Stimulated activated CD4-positive, alpha-beta T cell treated with anti-CD3 and anti-CD28 coated beads, Interleukin-12 subunit alpha, Interleukin-12 subunit beta, amount 100 ng/mL, for 48 hours (primary cell): ENCODE measurements at places on chromosomes 5 and 9.

DNA sequence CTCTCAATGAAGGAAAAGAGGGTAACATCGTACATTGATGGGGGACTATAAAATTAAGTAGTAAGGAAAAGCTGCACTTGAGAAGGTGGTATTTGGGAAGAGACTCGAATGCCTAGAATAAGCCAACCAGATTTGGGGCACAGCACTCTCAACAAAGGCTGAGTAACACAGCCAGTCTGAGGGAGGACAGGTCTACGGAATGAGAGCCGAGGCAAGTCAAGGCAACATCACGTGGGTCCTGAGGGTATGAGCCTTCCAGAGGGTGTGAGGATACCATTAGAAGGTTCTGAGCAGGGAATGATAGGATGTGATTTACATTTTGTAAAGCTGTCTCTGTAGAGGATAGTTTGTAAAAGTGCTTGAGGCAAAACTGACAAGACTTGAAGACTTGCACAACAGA is 434.1 kb downstream of the RAB3C start:
- DNase-seq = no peak

DNA sequence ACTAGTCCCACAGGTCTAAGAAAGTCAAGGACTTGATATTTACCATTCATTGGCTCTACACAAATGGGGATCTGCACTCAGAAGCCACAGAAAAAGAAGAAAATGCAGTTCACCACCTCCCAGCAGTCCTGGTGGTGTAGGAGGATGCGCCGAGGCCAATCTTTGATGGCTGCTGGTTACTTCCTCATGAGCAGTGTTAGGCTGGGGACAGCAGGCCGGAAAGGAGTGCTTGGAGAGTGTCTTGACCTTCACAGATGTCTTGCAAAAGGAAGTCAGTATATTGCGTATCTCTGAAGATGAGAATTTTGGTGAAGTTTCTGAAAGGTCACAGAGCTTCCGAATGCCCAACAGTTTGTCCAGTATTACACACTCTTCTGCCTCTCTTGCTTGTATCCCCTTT is 597.0 kb downstream of the EBF1 start:
- no peak for DNase-seq

DNA sequence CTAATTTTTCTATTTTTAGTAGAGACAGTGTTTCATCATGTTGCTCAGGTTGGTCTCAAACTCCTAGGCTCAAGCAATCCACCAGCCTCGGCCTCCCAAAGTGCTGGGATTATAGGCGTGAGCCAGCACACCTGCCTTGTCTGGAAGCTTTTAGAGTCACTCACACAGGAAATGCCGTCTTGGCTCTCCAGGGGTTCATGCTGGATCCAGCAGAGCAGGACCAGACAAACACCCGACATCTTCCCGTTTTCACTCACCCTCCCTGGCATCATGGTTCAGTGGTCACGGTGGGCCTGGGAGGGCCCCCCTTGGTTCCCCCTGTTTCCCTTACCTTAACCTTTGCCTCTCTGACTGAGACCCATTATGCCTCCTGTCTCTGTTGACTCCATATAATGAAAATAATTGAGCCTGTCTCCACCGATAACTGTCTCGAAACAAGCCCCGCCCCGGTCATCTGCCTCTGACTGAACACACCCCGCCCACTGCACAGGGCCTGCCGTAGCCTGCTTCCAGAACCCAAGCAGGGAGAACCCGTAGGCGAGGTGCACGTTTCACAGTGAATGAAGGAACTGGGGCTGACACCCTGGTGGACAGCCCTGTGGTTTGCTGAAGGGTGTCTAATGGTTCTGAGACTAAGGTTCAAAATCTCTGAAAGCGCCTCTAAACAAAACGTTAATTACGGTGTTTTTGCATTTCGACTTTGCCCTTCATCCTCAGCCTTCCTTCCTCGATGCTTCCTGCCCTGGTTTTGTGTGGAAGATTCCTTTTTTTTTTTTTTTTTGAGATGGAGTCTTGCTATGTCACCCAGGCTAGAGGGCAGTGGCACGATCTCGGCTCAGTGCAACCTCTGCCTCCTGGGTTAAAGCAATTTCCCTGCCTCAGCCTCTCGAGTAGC is 39.7 kb upstream of the SPRY4 start:
- DNase-seq = no peak

- DNase-seq = no peak
Observed at GRCh38 chr9:108117795-108118194, 628.2 kb upstream of the KLF4 start.
